CD4-positive, alpha-beta T cell treated with Interferon gamma for 1 hour (primary cell): ENCODE measurements at places on chromosomes 4 and X.

DNA sequence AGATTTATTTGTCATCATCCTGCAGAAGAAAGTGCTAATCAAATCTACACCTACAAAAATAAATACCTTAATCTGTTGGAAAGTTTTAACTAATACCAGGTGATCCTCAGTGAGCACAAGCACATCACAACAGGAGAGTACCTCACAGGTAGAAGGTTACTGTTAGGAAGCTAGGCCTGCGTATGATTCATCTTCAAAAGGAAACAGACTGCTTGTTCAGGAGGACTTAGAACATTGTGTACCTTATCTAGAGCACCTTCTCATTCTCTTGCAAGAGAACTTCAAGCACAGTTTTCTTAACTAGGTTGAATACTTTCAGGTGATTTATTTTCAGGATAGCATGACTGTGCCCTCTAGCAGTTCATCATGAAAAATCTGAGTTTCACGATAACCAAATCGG is 54.2 kb downstream of the MND1 start:
- DNase-seq: no peak

GRCh38 chr4:113300471-113300928 is 251.0 kb downstream of the ANK2 start:
- no peak for DNase-seq

GRCh38 chrX:46236411-46236810 is 308.8 kb downstream of the ZNF674 start:
- DNase-seq: no peak

- no peak for DNase-seq
These were observed 10.1 kb downstream of the C4orf50 start for GRCh38 chr4:6008092-6008551.

DNA sequence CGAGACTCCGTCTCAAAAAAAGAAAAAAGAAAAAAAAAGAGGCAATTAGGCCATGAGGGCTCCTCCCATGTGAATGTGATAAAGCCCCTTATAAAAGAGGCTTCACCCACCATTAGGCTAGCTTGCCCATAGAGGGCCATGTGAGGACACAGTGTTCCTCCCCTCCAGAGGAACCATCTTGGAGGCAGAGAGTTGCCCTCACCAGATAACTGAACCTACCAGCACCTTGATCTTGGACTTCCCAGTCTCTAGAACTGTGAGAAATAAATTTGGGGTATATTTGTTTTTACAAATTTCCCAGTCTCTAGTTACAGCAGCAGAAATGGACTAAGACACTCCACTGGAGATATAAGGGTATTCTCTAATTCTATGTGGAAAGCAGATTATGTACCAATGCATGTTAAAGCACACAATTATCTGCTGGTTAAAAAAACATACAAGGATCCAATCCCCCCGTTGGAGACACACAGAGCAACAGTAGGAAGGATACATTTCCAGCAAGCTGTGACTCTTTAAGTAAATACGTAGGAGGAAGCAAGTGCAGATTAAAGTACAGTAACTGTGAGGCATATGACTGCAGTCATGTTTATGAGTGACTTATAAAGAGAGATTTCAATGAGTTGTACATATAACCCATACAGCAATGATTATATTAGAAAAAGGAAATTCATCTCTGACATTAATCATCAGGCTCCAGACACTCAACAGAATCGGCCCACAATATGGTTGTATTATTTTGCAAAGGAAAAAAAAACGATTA is 21.4 kb downstream of the SH3RF1 start:
- no peak for DNase-seq

GRCh38 chr4:155265113-155265512 is 56.7 kb downstream of the NPY2R start:
- no peak for DNase-seq

GRCh38 chr4:86256086-86256485 is 103.8 kb downstream of the MAPK10 start:
- DNase-seq: no peak

DNA sequence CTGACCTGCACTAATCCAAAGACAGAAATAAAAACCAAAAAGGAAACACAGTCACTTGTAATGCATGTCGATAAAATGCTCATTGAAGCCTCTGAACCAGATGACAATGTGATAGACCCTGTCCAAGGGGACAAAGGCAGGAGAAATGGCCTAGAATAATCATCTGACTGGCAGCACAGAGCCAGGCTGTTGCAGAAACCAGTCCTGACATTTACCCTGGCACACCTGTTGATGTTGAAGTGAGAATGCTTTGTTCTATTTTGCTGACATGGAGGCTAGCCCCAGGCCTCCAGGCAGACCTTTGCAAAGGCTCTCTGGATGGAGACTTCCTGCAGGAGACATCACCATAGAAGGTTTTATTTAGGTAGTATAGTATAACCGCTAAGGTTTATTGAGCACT is 41.0 kb downstream of the TFDP3 start:
- DNase-seq: no peak
